ENCODE measurements at places on chromosomes 2 and 18.

DNA sequence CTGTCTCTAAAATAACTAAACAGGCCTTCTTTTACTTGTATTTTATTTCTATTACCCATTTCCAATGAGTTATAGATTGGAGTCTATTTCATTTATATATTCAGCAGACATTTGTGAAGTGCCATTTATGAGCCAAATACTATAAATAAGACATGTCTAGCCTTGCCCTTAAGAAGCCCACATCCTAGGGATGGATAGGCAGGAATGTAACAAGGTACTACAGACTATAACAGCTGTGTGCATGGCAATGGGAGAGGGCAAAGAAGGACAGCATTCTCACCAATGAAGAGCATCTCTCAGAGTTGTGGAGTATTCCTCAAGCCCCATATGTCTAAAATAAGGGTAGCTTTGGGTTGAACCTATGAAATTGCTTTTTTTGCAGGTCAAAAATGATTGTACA lies 161.9 kb upstream of the RASGRP3 start:
- no peak for DNase-seq

GRCh38 chr2:29394981-29395350 lies 279.8 kb downstream of the CLIP4 start:
- no peak for DNase-seq

- no peak for DNase-seq
Observed at GRCh38 chr18:22344445-22344844, 73.3 kb downstream of the CTAGE1 start.

DNA sequence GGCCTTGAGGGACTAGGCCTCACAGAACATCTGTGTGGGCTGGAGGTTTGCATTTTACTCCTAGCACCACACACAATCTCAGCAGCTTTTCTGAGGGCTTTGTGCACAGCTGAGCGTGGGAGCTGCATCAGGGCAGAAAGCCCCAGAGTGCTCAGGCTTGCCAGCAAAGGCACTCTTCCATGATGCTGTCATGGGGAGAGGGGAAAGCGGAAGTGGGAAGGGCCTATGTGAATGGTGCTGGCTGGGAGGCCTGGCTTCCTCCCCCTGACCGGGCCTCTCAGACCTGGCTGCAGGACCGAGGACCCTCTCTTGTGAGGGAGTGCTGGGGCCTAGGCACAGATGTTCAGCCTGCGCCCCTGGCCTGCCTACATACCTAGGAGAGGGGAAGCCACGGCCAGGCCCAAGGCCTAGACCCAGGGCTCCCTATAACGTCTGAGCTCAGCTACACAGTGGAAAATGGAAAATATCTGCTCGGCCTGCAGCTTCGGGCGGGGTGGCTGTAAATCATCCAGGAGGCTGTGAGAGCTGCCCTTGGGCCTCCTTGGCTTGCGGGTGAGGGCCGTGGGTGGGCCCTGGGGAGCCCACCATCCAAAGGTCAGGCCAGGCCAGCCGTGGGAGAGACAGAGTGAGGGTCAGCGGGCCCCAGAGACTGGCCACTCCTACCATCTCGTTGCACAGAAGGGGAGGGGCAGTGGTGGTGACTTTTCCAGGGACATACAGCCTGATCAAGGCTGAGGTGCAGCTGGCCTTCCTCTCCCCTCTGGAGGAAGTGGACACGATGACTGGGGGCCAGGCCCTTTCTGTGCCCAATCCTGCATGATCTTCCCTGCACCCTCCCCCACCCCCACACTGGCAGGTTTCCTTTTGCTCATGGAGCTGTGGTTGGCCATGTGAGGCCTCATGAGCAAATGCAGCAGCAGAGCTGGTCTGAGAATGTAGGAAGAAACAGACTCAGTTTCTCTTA lies 22.8 kb downstream of the GLI2 start:
- DNase-seq: no peak

DNA sequence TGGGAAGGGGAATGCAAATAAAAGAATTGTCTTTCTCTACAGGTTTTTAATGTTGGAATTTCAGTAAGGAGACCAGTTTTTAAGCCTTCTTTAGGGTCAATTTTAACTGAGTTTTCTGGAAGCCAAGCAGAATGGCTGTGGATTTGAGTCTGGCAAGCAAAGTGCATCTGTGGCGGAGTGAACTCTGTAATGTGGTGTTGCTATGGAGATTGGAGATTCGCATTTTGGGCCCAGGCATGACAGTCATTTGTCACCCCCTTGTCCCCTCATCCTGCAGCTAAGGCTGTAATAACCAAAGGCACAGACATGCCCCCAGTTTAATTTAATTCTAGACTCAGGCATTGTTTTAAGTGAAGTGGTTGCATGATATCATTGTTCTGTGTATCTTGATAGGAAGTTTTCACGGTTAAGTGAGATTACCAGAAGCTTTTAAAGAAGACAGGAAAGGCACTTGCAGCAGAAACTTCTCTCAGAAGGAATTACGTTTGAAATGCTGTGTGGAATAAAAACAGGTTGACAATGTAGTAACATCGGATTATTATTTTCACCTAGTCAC lies 30.6 kb downstream of the ARMC9 start:
- DNase-seq: no peak

DNA sequence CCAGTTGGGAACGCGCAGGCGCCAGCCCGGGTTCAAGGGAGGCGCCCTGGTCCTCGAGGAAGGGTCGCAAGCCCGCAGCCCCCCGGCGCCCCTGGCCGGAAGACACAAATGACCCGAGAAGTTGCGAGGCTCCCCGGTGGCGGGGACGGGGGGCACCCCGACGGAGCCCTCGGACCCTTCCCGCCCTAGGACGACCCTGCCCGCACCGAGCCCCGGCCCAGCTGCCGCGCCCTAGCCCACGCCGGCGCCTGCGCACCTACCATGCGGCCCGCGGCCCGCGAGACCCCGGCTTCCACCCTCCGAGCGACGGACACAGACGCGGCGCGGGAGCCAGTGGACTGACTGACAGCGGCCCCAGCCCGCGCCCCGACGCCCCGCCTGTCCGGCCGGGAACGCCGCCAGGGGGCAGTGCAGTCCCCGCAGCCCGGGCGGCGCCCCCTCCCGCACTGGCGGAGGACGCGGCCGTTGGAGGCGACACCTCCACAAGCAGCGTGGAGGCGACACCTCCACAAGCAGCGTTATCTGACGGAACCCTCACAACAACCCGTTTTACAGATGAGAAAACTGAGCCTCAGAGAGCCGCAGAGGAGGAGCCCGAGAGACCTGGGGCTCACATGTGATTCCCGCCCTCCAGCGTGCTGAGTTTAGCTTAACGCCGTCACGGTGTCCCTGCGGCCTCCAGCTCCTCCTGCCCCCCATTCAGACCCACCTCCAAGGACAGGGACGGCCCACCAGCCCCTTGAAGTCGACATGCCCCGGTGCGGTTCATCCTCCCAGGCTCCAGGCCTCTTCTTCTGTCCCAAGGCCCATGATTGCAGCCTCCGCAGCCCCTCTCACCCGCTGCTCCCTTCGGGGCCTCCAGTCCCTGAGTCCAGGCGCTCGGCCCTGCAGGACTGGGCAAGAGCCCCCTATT lies at the start of gene NMUR1:
TSS of gene NMUR1 (minus strand) at position 347 of the 913 bp plus-strand sequence. CDS start at position 263, 84 bp downstream.
- peak; percentile 61 for DNase-seq

- no peak for DNase-seq
Observed at GRCh38 chr2:101107241-101107640, 43.9 kb downstream of the TBC1D8 start.
